ENCODE measurements at places on chromosomes 6 and 20.

DNA sequence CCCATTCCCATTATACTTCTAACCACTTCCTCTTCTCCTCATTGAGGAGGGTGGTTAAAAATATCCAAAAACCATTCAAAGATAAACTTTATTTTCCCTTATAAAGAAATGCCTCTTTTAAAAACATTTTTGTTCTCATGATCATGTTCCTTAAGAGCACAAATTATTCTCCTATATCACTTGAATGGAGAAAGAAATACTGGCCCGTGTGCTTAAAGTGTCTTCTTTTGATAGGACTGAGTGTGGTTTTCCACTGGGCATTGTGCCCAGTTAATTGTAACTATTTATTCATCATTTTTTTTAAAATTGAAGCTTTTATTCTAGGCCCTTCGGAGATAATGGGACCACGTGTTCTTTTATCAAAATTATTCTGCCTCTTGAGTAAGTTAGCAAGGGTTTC is 871.5 kb downstream of the QKI start:
- no peak for DNase-seq

GRCh38 chr20:46021361-46022359 is 7.4 kb upstream of the SLC12A5 start:
- DNase-seq: peak; percentile 45

DNA sequence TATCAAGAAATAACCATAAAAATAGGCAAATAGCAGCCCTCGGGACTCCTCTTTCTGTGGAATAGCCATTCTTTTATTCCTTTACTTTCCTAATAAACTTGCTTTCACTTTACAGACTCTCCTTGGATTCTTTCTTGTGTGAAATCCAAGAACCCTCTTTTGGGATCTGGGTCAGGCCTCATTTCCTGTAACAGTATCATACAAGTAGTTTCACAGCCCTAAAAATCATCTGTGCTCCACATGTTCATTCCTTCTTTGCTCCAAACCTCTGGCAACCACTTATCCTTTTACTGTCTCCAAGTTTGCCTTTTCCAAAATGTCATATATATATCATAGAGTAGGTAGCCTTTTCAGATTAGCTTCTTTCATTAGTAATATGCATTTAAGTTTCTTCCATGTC is 13.5 kb upstream of the NT5E start:
- DNase-seq: no peak

DNA sequence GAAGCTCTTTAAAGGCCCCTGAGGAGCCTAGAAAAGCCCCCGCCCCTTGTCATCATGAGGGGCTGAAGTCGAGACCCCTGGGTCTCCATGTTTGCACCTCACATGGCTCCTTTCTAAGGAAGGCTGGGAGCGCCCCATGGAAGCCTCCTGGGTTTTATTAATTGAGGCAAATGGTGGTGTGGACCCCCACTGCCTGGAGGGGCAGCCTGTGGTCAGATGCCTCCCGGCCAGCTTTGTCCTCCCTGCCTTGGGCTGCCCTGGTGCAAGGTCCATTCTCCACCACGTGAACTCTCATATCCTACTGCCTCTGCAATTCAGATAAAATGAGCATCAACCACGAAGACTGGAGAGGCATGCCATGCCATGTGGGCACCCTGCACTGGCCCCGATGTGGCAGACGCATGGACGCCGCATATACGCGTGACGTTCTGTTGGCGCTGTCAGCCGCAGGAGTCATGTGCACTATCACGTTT is 295.5 kb downstream of the TAF4 start:
- no peak for DNase-seq

GRCh38 chr6:89965441-89966227 is 71.4 kb downstream of the GJA10 start:
- no peak for DNase-seq

DNA sequence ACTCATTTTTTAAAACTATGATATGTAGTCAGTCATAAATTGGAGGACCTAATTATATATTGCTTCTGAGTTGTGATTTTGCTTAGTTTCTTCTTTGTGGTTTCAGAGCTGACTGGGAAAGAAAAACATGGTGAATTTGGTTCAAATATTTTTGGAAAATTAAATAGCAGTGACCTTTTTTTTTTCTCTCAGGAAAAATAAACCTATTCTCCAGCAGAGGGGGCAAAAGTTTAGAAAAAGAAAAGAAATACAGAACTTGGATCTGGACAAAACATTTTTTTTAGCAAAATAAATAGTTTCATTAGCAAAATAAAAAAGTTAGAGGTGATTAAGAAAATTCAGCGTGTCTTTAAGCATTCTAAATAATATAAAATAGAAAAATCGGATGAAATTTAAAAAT is 10.2 kb downstream of the COL10A1 start:
- no peak for DNase-seq

DNA sequence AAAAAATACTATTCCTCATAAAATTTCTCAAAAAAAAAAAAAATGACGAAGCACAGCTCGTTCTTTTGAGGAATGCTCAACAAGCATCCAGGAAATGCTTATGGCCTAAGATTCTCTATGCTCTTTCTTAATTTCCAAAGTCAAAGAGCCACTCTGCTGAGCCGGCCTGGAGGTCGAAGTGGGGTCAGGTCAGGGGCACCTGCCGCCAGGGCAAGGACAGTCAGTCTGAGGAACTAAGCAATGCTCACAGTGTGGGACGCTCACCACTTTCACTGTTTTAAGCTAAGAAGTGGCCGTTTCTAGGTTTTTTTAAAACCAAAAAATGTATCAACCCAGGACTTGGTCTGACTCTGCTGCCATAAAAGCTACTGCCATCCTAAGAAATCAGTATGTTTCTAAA is 17.3 kb downstream of the YTHDF1 start:
- DNase-seq: no peak
